ENCODE measurements at places on chromosomes 6 and 20. TPM values are rescaled to one million over a fixed set of nuclear protein-coding genes. Genes with fewer than 3 reads are reported as not detected.

The HTR1E gene
- not detected for total RNA-seq

The PTPRT gene
- total RNA-seq = not detected

DNA sequence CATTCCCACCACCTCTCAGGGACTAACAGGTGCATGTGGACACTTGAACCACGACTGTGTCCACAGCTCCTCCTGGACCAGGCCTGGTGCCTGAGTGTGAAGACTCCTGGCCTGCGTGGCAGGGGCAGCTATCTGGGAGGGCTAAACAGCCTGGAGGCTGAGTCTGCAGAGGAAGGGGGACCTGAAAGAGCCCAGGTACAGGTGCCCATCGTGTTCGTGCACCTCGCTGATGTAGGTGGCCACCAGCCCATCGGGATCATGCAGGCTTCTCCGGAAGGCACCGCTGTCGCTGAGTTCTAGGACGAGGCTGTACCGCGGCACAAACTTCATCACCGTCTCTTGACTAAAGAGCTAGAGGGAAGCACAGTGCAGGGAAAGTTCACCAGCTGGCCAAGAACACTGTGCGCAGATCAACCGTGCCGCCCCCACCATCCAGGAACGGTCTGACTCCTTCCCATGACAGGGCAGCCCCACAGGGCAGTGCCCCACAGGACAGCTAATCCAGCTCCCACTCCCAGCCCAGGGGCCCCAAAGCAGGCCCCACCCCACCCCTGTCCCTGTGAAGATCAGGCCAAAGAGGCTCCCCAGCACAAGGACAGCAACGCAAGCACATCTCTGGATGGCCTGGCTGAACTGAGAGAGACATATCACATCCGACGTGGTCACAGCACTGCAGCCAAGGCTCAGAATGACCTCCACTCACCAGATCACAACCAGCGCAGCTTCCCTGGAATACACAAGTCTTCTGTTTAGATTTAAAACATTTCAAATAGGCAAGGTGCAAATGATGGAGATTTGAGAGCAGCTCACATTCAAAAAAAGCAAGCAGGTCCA lies 14.8 kb downstream of the CST7 start:
- DNase-seq = no peak

The PERP gene
- 85.9 TPM for total RNA-seq

DNA sequence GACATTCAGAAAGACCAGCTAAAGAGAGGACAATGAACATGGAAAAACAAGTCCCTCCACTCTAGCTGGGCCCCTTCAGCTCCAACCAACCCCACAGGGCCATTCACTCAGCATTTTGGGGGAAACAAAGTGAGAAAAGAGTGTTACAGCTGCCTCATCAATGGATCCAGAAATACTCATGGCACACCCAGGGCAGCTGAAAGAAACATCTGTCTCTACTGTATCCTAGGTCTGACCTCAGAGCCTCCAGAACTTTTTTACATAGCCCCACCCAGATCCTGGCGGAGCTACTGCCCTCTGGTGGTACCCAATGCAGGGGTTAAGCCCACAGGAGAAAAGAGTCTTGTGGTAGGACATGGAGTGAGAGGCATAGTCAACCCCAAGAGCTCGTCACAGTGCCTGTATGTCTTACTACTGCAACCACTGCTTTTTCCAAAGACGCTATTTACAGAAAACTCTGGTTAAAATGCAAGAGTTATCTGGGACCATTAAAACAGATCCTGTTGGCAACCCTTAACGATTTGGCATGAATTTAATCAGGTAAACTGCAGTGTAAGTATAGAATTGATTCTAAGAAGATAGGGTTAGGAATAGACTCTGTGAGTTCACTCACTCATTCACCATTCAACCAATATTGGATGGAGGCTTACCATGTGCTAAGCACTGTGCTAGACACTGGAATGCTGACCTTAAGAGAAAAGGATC lies 37.4 kb upstream of the FAM83C start:
- DNase-seq = no peak

DNA sequence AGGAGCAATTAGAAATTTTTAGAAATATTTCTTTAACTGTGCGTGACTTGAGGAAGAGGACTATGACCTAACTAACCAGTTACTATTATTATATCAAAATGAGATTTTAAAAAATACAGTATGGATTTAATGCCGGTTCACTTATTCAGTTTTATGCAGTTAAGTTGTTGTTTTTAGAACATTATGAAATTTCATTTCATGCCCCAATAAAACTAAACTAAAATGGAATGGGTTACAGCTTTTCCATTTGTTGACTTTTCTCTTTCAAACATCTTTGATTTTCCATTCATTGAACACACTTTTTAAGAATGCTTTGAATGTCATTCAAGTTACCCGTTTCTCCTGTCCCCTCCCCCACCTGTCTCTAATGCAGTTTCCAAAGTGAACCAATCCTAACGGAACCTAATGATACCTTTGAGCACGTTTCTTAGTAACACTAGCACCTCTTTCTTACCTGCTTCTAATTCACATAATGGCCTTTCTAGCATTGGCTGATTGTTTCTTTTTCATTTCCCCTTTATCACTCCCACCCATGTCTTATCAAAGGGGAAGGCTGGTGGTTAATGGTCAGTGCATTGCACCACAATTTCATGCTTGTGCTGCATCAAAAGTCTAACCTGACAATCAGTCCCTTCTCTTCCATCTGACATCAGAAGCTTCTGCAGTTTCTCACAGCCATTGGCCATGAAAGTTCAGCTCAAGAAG lies 262.2 kb upstream of the TAB2 start:
- DNase-seq = no peak

The BMP5 gene
- total RNA-seq = not detected

DNA sequence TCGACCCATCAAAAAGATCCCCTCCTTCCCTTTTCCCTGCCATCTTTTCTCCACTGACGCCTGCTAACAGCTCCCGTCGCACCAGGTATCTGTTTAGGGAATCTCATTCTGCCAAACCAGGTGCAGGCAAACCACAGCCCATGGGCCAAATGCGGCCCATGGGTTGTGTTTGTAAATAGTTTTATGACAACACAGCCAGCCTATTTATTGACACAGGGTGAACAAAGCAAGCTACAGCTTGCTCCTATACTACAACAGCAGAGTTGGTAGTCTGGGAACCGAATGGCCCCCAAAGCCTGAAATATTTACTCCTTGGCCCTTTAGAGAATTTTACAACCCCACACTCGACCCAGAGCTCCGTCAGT lies 16.4 kb downstream of the NFATC2 start:
- no peak for DNase-seq
